NCI-H748 treated with DMSO at 0.1 percent for 48 hours (cell line): ENCODE measurements at places on chromosomes 12 and 14.

DNA sequence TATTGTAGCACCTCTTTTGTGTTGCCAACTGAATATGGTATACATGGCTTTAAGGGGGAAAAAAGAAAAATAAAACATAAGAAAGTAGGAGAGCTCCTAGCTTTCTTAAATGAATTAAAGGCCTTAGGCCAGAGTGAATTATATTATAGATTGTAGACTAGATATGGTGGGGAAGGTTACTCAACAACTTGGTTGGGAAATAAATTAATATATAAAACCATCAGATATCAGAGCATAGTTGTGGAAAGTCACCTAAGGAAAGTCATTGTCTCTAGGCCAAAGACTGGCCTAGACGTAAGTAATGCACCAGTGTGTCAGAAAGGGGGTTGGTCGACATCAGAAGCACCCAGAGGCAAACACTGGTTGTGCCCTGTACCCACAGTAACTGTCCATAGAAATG is 391.8 kb downstream of the RAD51B start:
- no peak for DNase-seq

DNA sequence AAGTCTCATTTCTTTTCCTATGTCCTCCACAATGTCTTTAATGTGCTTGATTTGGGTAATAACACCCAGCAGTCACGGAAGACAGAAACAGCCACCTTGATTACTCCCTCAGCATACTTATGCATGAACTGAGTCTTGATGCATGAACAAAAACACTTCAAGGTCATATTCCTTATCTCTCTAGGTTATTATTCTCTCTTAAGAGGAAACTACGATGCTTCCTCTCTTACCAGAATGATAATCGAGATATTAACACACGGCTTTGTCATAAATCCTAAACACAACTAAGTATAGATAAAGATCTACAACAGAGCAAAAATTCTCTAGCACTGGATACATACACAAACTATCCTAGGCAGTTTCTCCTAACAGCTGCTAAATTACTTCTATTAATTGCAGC is 583.5 kb upstream of the ATP2B1 start:
- DNase-seq, result no peak

DNA sequence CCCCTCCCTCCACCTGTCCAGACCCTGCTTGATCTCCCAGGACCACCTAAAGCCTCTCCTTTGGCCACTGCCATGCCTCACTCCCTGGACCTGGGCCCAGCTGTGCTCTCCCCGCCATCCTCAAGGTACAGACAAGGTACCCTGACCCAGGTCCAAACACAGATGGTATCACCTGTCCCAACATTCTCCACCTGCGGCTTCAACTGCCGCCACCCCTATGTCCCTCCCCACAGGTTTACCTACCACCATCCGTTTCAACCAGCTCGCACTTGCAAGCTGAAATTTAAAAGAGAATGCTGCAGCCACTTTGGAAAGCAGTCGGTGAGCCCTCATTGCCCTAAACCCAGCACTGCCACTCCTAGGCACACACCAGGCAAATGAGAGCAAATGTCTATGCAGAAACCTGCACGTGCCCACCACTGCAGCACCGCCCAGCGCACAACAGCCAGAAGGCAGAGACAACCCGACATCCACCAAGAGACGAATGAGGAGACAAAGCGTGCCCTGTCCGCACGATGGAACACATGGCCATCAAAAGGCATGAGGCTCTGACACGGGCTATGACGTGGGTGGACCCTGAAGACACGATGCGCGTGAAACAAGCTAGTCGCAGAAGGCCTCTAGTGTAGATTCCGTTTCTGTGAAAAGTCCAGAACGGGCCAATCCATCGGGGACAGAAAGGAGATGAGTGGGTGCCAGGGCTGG is 71.0 kb downstream of the RFLNA start:
- no peak for DNase-seq

DNA sequence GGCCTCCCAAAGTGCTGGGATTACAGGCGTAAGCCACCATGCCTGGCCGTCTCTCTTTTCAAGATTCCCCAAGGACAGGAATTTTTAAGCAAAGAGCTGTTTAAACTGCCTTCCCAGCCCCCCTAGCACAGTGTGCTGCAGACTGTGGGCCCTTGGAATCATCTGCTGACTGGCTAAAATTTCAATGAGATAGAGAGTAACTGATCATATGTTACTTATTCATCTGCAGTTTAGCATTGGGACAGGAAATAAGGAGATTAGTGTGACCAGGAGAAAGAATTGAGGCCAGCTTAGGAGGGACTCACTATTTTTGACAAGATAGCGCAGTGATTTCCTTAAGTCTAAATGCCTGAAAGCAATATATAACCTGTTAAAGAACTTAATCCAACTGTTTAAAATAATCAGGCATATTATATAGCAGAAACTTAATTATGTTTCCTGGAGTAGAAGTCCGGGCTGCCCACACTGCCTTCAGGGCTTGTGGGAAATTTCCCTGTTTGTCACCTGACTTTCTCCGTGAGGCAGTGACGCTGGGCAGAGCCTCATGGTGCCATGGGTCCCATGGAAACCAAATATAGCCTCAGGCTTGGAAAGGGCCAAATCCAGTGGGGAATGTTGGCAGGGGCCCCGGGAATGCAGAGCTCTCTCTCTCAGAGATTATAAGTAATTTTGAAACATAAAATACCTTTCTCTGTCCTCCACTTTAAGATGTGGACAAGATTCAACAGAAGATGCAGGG is 22.8 kb upstream of the CEBPE start:
- DNase-seq, result no peak

GRCh38 chr12:110371408-110372055 is 32.0 kb downstream of the ANAPC7 start:
- no peak for DNase-seq

DNA sequence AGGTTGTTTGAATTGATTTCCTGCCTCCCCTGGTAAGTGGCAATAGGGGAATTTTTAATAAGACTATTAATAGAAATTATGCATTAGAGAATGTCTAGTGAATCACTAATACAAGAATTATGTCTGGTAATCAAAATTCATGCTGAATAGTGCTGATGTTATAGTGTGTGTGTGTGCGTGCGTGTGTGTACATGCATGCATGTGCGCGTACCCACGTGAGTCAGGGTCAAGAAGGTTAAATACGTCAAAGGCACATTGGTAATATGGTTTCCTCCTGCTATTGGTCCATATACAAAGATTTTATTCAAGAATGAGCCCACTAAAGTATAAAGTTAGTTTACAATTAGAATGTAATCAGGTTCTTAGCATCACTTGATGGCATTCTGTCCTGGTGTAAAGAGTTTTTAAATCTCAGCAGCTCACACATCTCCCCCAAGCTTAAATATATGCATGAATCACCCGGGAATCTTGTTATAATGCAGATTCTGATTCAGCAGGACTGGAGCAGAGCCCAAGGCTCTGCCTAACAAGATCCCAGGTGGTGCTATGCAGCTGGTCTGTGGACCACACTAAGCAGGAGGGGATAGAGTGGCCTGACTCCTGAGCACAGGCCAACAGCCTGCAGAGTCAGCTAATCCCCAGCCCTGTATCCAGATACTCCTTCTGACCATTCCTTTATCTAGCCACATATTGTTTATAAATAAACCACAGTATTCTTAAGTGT is 43.9 kb downstream of the TTC9 start:
- DNase-seq, result no peak

DNA sequence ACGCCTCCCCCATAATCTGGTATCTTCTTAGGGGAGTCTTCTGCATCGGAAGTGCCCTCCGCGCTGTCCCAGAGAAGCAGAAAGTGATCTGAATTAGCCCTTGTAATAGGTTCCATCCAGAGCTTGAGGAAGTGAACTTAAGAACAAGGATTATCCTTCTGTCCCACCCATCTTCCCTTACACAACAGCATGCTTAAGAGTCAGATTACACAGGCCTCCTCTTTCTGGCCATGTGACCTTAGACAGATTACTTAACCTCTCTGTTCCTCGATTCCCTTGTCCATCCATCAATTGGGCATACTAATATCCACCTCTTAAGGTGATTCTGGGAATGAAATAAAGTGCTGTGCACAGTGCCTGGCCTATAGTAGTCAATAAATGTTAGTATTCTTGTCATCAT is 11.4 kb downstream of the CABP1 start:
- no peak for DNase-seq

- DNase-seq, result no peak
Observed at GRCh38 chr12:119665164-119665929, 2.6 kb upstream of the PRKAB1 start.

DNA sequence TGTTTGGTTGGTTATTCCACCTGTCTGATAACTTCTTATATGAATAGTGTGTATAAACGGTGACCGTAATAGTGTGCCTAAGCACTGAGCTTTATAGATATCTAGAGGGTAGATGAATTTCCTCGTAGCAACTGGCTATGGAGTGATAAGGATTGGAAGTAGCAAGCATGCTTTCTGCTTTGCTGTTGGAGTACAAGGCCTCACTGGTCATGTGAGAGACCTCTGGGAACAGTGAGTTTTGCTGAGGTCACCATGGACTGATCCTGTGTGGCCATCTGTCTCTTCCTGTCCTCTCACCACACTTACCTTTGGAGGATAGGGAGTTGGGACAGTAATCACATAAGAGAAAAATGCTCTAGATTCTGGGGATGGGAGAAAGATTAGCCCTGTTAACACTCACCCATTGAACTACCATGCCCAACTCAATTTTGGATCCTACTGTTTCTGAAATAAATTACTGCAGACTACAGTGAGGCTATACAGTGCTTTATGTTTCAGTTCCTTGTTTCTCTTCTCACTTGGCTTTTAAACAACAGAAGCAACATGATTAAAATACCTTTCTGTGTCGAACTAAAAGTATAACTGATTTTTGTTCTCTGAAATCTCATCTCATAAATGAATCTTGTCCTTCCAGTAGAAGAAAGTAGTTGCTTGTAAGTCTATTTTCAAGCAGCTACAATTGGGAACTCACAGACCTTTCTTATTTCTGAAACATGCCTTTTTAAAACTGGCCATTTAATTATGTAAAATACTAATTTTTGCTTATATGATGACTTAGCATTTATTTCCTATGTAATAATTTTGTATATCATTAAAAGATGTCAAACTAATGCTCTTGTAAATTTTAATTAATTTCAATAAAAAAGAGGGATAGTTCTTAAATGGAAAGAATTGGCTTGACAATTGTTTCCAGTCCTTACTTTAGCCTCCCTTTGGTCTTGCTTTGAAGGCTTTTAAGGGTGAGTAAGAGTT is 8.3 kb downstream of the TMX1 start:
- DNase-seq, result no peak

DNA sequence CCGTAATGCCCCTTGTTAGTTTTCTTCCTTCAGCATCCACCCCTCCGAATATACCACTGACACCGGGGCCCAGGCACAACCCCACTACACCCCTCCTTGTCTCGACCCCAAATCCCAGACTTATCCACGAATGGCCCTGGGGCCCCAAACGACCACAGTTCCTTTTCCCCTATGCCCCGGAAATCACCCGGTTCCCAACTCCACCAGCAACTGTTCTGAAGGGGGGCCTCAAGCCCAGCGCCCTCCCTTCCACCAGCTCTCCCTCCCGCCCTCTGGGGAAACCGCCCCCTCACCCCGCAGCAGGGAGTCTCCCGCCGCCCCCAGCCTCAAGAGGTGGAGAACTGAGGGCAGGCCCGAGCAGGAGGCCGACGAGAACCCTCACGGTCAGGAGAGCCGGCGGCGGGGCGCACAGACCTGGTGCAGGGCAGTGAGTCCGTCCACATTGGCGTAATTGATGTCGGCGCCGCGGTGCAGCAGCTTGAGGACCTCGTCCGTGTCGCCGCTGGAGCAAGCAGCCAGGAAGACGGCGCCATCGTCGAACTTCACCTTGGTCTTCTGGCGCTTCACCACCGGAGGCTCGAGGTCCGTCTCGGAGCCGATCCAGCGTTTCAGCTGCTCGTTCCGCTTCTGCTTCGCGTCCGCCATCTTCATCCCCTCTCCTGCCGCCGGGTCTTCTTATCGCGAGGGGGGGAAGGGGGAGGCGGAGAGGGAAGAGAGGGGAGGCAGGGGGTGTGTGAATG is 446 bp downstream of the PPP1R12A start:
- DNase-seq, result no peak

DNA sequence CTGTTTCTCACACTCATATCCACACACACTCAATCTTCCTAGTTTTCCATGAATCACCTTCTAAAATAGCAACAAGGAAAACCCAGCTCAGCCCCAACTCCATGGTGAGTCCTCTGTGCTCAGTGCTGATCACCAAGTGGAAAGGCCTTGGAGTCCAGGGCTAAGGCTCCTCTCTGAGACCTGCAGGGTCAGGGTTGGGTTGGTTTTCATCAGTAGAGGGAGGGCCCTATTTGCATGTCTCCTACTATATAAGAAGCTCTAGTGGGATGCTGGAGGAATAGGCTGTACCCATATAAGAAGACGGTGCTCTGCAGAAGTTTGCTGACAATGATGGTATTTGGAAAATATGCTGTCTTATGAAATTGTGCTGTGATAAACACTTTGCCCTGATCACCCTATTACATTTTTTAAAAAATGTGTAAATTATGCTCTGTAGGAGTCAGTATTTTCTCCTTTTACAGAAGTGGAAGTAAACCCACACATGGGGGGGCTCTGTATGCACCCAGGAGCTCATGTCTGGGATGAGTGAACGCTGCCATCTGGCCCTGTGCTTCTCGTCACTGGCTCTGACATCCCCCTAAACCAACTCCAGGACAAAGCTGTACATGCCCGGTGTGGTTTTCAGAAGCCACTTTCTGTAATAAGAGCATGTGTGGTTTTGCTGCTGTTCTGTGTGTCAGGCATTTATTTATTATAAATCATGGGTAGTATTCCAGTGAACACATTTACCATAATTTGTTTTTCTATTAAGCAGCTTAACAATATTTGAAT is 536.3 kb downstream of the TMEM121 start:
- DNase-seq, result no peak

GRCh38 chr14:32217301-32217700 is 14.2 kb upstream of the RNU6-8 start:
- no peak for DNase-seq

GRCh38 chr12:75087654-75088053 is 122.0 kb downstream of the KCNC2 start:
- no peak for DNase-seq

- DNase-seq, result no peak
Observed at GRCh38 chr12:54052438-54053002, 1.1 kb upstream of the HOXC4 start.

GRCh38 chr14:63682727-63683593 is 41.3 kb upstream of the WDR89 start:
- DNase-seq, result no peak

DNA sequence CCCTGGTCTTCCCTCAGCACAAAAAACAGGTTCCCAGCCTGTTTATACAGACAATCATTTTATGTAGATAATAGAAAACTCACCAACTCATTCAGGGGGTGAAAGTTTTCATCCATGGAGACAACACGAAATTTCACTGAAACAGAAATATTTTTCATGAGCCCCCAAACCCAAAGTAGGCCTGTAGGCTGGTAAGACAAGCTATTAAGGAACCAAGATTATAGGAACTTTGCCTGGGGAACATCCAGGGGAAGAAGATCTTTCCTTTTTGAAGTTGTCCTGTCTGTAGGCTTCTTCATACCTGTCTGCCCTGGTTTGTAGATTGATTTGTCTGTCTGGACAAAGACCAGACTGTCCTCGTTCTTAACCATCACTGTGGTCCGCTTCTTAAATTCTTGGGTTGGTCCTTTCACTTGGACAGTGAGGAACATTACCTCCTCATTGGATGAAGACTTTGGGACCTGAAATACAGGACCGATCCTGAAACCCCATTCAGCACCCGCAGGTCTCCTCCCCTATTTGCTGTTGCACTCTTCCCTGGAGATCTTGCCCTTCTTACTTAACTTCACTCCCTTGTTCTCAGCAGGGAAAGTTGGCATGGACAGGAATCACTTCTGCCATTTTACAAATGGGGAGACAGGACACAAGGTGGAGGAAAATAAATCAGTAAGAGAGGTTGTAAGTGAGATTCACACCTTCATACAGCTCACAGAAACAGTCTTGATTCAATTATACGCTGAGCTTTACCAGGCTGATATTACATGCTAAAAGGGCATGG is 3.5 kb downstream of the A2M start:
- DNase-seq, result no peak

- DNase-seq, result no peak
Observed at GRCh38 chr12:2984698-2985097, 25.5 kb downstream of the TEAD4 start.
